ENCODE measurements at places on chromosomes 5 and 9.

DNA sequence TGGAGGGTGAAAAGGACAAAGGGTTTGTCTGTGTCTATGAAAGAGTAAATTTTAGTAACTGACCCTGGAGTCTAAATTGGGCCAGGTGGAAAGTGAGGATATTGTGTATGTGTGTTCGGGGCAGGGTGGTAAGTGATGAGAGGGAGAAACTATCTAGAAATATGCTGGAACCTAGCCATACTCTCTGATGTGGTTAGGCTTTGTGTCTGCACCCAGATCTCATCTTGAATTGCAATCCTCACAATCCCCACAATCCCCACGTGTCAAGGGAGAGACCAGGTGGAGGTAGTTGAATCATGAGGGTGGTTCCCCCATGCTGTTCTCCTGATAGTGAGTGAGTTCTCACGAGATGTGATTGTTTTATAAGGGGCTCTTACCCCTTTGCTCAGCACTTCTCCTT, 60.6 kb downstream of the COMMD10 start:
- DNase-seq = no peak

DNA sequence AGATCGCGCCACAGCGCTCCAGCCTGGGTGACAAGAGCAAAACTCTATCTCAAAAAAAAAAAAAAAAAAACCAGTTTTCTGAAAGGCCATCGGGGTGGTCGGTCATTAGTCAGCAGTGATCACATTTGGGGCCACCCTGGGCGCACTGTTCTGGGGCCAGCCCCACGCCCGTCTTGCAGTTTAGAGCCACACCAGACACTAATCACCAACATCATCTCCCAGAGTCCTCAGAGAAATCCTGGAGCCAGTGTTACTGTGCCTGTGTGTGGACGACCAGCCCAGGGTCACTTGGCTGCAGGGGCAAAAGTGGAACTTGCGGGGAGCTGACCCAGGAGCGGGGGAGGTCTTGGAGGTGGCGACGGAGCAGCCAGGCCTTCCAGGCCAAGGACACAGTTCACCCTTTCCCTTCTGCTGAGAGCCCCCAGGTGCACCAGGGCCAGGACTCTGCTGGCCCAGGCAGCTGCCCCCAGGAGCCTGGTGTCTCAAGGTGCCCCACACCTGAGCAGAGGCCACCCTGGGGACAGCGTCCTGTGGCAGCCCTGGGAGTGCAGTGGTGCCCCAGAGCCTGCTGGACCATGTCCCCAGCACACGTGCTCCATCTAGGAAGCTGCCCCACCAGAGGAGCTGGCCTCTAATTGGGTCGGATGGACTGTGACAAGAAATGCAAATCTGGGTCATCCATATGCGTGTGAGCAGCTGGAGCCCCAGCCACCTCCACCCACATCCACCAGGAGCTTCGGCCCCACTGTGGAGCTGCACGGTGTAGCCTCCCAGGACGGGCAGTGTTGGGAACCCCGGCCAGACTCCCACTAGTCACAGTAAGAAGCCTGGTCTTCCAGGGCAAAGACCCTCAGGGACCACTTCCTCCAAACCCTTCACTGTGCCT, 51.1 kb downstream of the NEK6 start:
- DNase-seq = no peak

DNA sequence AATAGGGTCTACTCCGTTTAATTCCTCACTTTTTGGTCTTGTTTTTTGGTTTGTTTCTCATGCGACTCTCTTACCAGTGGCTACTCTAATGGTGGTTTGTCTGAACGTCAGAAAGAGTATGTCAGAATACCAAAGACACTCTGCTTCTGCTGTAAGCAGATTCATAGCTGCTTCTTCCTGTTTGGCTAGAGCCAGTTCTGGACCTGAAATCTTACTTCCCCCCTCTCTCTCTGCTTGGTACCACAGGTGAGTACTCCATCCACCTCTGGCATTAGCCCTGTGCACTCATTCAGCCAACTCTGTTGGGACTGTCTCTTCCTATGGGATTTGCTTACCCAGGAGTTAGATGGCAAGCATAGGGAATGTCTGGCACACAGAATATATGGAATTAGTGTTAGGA, 6.6 kb downstream of the ZCCHC7 start:
- DNase-seq = no peak

- DNase-seq = no peak
Observed at GRCh38 chr5:58211441-58211840, 248.4 kb downstream of the PLK2 start.
